ENCODE measurements at places on chromosomes 4 and X.

- no peaks in the 10 kb centered on the region for H3K4me1 ChIP-seq
- H3K36me3 ChIP-seq, result no peaks in the 10 kb centered on the region
- H3K27ac ChIP-seq, result no peak overlapping the region
- no peak for DNase-seq
- no peak overlapping the region for H3K4me3 ChIP-seq
Observed at GRCh38 chr4:119709418-119709817, 80.8 kb upstream of the PDE5A start.

- H3K27ac ChIP-seq, result no peak overlapping the region
- no peak overlapping the region for H3K4me3 ChIP-seq
- H3K36me3 ChIP-seq, result no peaks in the 10 kb centered on the region
- no peaks in the 10 kb centered on the region for H3K4me1 ChIP-seq
- H3K27me3 ChIP-seq, result no peaks in the 10 kb centered on the region
Observed at GRCh38 chrX:97367125-97367524, 483.4 kb downstream of the RPA4 start.

GRCh38 chrX:139187738-139188137 is 342.8 kb upstream of the F9 start:
- DNase-seq, result no peak
- H3K4me3 ChIP-seq, result no peak overlapping the region
- no peak overlapping the region for H3K27ac ChIP-seq
- H3K36me3 ChIP-seq, result no peaks in the 10 kb centered on the region

GRCh38 chrX:68415316-68415715 is 18.0 kb downstream of the OPHN1 start:
- no peaks in the 10 kb centered on the region for H3K27me3 ChIP-seq
- H3K4me3 ChIP-seq, result no peak overlapping the region
- H3K36me3 ChIP-seq, result no peaks in the 10 kb centered on the region
- H3K27ac ChIP-seq, result no peak overlapping the region
- no peaks in the 10 kb centered on the region for H3K4me1 ChIP-seq

DNA sequence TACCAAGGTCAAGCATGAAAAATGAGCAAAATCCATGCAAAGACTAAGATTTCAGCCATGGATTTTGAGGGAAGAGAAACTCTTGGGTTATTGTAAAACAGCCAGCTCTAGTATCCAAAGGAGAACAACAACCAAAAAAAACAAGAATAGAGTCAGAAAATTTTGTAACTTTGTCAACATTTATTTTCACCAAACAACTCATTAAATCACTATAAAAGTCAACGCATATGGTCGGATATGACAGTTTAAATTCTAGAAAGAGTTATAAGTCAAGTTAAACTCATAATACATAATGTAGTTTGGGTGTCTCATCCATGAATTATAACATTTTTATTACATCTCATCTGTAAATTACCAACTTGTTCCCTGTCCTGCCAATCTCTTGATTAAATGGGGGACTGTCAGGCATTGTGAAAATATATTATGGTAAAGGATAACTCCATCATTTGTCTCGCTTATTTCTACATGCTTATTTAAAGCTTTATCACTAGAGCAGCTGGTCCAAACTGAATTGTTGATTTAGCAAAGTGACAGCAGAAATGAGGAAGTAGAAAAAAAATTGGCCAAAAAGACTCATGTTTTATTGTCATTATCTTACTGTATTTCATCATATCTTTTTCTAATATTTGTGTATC is 224.8 kb upstream of the NOCT start:
- H3K27me3 ChIP-seq, result no peaks in the 10 kb centered on the region
- no peaks in the 10 kb centered on the region for H3K4me1 ChIP-seq
- no peak overlapping the region for H3K27ac ChIP-seq

GRCh38 chrX:41441934-41442823 is 5.0 kb upstream of the NYX start:
- H3K4me3 ChIP-seq, result peak overlapping the region; percentile 47
- H3K4me1 ChIP-seq, result no peaks in the 10 kb centered on the region
- peak; percentile 94 for DNase-seq
- no peaks in the 10 kb centered on the region for H3K36me3 ChIP-seq
- no peaks in the 10 kb centered on the region for H3K27me3 ChIP-seq
- H3K27ac ChIP-seq, result peak overlapping the region; percentile 78

DNA sequence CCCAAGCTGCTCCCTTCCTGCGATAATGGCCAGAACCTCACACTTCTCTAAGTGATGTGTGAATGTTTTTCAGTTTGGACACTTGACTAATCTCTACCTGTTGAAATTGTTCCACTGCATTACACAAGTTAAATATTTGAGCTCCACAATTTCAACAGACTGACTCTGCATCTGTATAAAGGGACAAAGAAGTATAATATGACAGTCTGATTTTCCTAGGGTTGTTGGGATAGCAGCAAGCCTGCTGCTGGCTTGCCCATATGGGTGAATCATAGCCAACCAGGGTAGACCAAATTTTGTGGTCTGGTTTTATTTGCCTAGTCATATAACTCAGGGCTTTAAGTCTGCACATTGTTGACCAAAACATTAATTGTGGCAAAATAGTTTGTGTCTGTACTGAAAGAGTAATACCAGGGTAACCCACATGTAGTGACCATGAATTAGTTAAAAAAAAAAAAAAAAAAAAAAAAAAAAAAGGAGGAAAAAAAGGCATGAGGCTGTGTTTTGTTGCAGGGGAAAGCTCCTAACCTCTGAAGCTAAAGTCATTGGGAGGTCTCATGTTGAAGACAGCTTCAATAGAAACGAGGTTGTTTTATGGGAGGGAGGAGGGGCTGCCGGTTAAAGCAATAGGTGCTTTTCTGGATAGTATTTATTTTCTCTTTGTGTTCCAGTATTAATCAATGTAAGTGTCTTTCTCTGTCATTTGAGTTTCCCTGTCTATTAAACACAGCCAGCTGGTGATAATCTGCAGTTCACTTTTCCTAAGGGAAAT is 534.2 kb downstream of the RAB28 start:
- H3K4me1 ChIP-seq, result no peaks in the 10 kb centered on the region
- no peaks in the 10 kb centered on the region for H3K36me3 ChIP-seq
- no peak for DNase-seq
- no peaks in the 10 kb centered on the region for H3K27me3 ChIP-seq
- H3K27ac ChIP-seq, result no peak overlapping the region

- peak overlapping the region; percentile 63 for H3K27ac ChIP-seq
- DNase-seq, result no peak
- no peak overlapping the region for H3K4me3 ChIP-seq
- no peaks in the 10 kb centered on the region for H3K27me3 ChIP-seq
Observed at GRCh38 chrX:96909291-96909690, 25.6 kb downstream of the RPA4 start.

DNA sequence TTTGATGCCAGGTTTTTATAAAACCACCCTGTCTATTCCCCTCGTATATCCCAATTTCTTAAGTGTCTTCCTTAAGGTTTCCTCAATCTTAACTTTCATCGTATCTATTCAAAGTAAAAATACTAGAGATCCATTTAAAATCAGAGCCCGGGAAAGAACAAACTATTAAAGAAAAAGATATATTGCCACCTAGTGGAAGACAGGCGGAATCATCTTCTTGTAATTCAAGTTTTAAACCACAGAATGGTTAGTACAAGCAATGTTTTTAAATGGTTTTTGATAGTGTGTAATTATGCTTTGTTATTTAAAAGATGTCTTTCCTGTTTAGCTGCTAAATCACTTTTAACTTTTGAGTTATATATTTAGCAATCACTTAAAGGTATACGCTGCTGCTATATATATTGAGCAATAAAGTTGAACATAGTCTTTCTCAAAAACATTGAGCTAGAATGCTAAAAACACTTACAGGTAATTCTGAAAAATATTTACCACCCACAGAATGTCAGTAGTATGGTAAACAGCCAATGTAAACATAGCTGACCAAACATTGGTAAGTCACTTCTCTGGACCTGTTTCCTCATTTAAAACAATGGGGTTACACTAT is 18.2 kb downstream of the PRDM8 start:
- H3K27me3 ChIP-seq, result no peaks in the 10 kb centered on the region
- H3K4me1 ChIP-seq, result no peaks in the 10 kb centered on the region
- no peak overlapping the region for H3K4me3 ChIP-seq
- no peak overlapping the region for H3K27ac ChIP-seq
- H3K36me3 ChIP-seq, result no peaks in the 10 kb centered on the region

- no peak overlapping the region for H3K4me3 ChIP-seq
- H3K27ac ChIP-seq, result no peak overlapping the region
- no peaks in the 10 kb centered on the region for H3K36me3 ChIP-seq
- no peaks in the 10 kb centered on the region for H3K27me3 ChIP-seq
Observed at GRCh38 chr4:56129431-56129861, 180.7 kb downstream of the CEP135 start.

DNA sequence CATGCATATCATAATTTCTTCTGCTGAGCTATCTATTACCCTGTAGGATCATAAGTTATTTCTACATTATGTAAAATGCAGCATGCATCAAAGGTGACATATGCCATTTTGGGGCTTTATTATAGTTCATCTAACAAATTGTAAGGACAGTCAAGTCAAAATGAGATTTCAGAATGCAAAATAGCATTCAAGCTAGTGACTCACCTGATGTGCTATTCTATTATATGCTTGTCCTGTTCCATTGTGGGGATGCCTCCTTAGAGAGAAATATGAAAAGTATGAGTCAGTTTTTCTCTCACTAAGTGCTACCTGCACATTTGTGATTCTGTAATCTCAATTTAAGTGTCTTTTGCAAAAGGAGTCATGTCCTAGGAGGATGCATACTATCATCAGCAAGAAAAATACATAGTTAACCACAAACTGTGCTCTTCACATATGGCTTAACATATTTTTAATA is 647.0 kb upstream of the PCDH10 start:
- DNase-seq, result no peak
- H3K36me3 ChIP-seq, result no peaks in the 10 kb centered on the region
- H3K27me3 ChIP-seq, result no peaks in the 10 kb centered on the region
- H3K4me3 ChIP-seq, result no peak overlapping the region
- no peak overlapping the region for H3K27ac ChIP-seq

- H3K4me3 ChIP-seq, result no peak overlapping the region
- DNase-seq, result no peak
- no peaks in the 10 kb centered on the region for H3K27me3 ChIP-seq
Observed at GRCh38 chr4:2413821-2414610, 4.4 kb downstream of the ZFYVE28 start.

GRCh38 chr4:186984105-186984644 is 260.5 kb upstream of the FAT1 start:
- H3K4me1 ChIP-seq, result no peaks in the 10 kb centered on the region
- H3K27ac ChIP-seq, result no peak overlapping the region
- no peaks in the 10 kb centered on the region for H3K36me3 ChIP-seq
- no peak overlapping the region for H3K4me3 ChIP-seq
- no peaks in the 10 kb centered on the region for H3K27me3 ChIP-seq
- no peak for DNase-seq

- H3K36me3 ChIP-seq, result no peaks in the 10 kb centered on the region
- no peak overlapping the region for H3K4me3 ChIP-seq
- H3K27me3 ChIP-seq, result no peaks in the 10 kb centered on the region
Observed at GRCh38 chrX:65195621-65196020, 219.4 kb upstream of the ZC4H2 start.

DNA sequence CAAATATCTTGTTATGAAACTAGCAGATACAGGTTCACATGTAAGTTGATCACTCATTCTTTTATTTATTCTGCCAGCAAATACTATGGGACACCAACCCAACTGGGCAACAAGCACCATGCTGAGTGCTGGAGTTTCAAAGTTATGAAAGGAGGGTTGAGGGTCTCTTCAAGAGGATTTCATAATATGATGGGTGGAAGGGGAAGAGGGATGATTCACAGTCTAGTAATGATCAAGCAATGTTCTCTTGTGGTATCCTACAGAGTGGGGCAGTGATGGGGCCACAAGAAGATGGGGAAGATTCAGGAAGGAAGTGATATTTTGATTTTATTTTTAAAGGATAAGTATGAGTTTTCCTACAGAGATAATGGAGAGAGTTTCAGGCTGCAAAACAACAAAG is 46.2 kb upstream of the TXK start:
- H3K36me3 ChIP-seq, result no peaks in the 10 kb centered on the region
- DNase-seq, result no peak
- no peaks in the 10 kb centered on the region for H3K4me1 ChIP-seq
- H3K4me3 ChIP-seq, result no peak overlapping the region
- no peak overlapping the region for H3K27ac ChIP-seq

DNA sequence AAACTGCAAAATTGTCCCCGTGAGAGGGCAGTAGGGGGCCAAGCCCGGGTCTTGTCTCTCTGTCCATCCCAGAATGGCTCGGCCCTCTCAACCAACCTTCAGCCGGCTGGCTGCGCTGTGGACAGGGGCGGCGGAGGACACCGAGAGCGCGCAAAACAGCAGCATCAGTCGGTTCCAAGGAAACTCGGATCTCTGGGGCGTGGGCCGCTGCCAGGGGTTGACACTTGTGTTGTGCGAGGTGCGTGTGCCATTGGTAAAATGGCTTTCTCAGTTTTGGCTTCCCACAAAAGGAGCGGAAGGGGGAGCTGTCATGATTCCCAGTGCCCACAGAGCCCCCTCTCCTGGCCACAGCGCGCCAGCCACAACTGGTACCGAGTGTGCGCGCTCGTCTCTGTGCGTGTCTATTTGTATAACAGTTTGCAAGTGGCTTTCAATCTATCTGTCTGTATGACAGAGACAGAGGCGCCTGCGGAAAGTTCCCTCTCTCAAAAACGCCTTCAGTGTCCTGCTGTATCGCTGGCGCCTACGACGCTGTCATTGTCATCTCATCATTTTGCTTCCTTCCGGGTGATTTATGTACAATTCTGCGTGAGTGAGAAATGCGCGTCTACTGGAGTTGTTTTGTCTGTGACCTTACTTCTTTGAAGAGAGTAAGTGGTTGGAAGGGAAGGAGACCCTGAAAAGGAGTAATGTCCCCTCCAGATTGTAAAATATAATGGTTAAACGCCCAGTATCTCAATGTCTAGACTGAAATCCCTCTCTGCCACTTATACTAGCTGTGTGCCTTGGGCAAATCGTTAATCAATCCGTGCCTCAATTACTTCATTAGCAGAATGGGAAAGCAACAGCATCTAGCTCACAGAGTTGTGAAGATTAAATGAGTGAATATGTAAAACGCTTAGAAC is 1.8 kb downstream of the DKK2 start:
- no peak for DNase-seq
- H3K27me3 ChIP-seq, result no peaks in the 10 kb centered on the region
- H3K4me3 ChIP-seq, result peak overlapping the region; percentile 49
- H3K36me3 ChIP-seq, result no peaks in the 10 kb centered on the region
- no peaks in the 10 kb centered on the region for H3K4me1 ChIP-seq
- peak overlapping the region; percentile 34 for H3K27ac ChIP-seq

GRCh38 chr4:7978907-7979651 is 39.4 kb upstream of the AFAP1 start:
- H3K4me3 ChIP-seq, result no peak overlapping the region
- H3K27ac ChIP-seq, result no peak overlapping the region
- H3K36me3 ChIP-seq, result no peaks in the 10 kb centered on the region

GRCh38 chrX:18422325-18422724 is 3.1 kb upstream of the CDKL5 start:
- no peak for DNase-seq
- no peaks in the 10 kb centered on the region for H3K27me3 ChIP-seq
- H3K36me3 ChIP-seq, result no peaks in the 10 kb centered on the region
- H3K4me3 ChIP-seq, result no peak overlapping the region
- H3K27ac ChIP-seq, result peak overlapping the region; percentile 62
- no peaks in the 10 kb centered on the region for H3K4me1 ChIP-seq

- no peaks in the 10 kb centered on the region for H3K4me1 ChIP-seq
- DNase-seq, result no peak
- H3K27ac ChIP-seq, result no peak overlapping the region
Observed at GRCh38 chr4:21192367-21192766, 492.1 kb downstream of the PACRGL start.

- H3K4me3 ChIP-seq, result peak overlapping the region; percentile 61
- H3K27me3 ChIP-seq, result no peaks in the 10 kb centered on the region
- no peak overlapping the region for H3K27ac ChIP-seq
- peaks cover 2% of the 10 kb centered on the region for H3K4me1 ChIP-seq
- H3K36me3 ChIP-seq, result no peaks in the 10 kb centered on the region
Observed at GRCh38 chrX:10617999-10618351, 2.4 kb downstream of the MID1 start.

Measured in ascending aorta (tissue), 2 donors.